ENCODE measurements at places on chromosomes 6 and 20.

- DNase-seq: no peak
Measured at GRCh38 chr20:37693242-37693634, 592 bp upstream of the CTNNBL1 start.

DNA sequence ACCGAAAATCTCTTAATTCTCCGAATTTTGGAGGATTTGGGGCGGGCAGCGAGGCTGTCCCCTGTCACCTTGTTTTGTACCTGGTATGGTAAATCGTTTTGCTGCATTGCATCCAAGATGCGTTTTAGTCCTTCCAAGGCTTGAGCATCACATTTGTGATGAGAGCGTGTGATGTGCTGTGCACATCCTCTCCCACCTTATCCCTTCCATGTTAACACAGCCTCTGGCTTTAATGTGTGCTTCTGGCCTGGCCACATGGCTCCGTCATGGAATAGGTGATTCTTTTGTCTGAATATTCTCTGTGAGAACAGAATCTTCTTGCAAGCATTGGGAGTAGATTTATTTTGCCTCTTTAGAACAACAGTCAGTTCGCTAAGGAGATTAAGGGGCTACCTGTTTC is 763 bp downstream of the TMEM14A start:
- no peak for DNase-seq

GRCh38 chr6:121161886-121162285 is 172.4 kb downstream of the TBC1D32 start:
- DNase-seq: no peak

- DNase-seq: no peak
Measured at GRCh38 chr6:85250586-85251220, 199.2 kb upstream of the NT5E start.

- no peak for DNase-seq
Measured at GRCh38 chr20:15976047-15976736, 597.1 kb downstream of the KIF16B start.

GRCh38 chr6:13513626-13514502 is 26.5 kb upstream of the GFOD1 start:
- DNase-seq: no peak

DNA sequence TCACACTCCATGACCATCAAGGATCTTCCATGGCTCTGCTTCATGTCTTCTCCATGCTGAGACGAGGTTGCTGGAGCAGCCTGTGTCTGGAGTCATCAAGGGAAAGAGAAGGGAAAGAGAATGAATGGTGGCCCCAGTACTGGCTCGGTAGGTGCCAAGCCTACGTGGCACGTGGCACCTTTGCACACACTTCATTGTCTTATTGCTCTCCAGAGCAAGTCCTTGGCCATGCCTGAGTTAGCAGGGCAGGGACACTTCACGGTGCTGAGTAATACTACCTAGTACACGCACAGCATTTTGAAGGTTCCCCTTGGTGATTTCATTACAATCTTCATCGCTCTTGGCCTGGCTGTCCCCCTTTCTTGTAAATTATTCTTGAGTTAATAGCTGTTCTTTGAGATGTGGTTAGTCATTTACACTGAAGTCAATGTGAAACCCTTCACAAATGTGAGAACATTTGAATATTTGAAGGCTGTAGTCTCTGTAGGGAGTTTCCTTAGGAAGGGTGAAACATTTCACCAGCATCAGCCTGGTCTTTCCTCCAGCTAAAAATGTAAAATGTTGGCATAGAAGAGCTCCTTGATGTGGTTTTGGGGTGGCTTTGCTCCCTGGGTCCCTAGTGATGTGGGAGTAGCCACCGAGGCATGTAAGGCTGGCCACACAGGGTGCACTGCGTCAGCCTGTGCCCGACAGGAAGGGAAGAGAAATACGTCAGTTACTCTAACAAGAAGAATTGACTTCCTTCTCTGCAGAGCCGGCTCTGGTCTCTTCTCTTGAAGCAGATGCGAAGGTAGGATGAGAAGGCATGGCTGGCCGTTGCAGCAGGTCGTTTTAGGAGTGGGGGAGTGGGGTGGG is at the start of gene SYTL3:
Gene SYTL3, plus strand, starts transcription at position 766 of the 855 bp plus-strand sequence. CDS start 13,215 bp downstream, outside the sequence.
- DNase-seq: peak; percentile 48

DNA sequence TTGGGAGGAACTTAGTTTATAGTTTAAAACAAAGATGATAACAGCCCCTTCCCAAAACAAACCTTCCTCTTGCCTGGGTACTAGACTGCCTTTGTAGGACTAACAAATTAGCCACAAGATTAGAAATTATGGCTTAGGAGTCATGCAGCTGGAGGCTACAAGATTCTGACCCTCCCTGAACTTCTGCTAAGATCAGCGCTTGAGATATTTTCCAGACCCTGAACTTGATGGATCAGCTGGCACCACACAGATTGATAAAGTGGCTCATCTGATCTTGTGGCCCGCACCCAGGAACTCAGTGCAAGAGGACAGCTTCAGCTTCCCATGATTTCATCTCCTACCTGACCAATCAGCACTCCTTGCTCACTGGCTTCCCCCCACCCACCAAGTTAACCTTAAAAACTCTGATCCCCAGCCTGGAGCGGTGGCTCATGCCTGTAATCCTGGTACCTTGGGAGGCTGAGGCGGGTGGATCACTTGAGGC is 5.9 kb upstream of the SERINC3 start:
- DNase-seq: no peak

DNA sequence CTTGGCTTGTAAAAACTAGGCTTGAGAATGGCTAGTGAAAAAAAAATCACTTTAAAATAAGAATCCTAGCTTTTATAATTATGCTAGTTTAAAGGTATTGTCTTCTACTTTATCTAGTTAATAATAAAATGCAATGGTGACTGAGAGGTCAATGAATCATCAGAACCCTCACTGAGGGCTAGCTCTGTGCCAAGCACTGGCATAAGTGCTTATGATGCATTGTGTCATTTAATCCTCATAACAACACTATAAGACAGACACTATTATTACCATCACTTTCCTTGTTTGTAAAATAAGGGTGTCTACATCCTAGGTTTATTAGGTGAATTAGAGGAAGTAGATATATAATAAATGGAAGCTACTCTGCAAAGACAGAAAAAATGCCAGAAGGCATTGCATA is 144.3 kb downstream of the F13A1 start:
- DNase-seq: no peak

DNA sequence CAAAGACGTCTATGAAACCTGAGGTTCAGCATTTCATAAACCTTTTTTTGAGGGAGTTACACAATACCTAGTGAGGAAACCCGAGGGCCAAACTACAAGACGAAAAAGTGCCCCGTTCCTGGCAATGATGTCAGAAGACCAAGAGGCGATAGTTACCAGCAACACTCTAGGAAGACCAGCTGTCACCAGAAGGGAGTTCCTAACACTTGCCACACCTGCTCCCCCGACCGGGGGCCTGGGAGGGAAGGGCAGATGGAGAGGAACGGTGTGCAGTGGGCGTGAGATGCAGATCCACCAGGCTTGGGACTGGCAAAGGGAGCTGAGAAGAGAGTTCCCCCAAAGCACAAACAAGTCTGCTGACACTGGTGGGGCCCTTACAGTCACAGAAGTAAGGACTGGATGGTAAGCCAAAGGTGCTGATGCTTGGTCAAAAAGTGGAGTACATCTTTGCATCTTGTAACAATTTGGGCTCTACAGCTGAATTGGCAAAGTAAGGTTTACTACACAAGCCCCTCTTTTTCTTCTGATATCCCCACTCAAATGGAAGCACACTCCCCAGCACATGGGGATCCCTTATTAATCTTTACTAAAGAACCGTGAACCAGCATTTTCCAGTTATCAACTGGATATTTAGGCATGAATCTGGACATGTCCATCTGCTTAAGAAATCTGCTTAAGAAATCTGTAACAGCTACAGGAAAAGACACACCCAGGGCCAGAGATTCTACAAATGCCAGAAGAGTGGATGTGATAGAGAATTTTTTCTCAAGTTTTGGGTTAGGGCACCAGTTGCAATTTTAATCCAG is 38.5 kb downstream of the PANK2 start:
- DNase-seq: no peak

GRCh38 chr6:6663421-6664135 is 75.1 kb downstream of the LY86 start:
- DNase-seq: no peak

GRCh38 chr6:169251822-169252504 is 1.7 kb downstream of the THBS2 start:
- DNase-seq: no peak

- no peak for DNase-seq
Measured at GRCh38 chr6:82785206-82785605, 280.4 kb downstream of the UBE3D start.

- DNase-seq: no peak
Measured at GRCh38 chr6:160978141-160978901, 13.2 kb upstream of the MAP3K4 start.

GRCh38 chr6:48472091-48472490 is 361.1 kb upstream of the PTCHD4 start:
- DNase-seq: no peak

DNA sequence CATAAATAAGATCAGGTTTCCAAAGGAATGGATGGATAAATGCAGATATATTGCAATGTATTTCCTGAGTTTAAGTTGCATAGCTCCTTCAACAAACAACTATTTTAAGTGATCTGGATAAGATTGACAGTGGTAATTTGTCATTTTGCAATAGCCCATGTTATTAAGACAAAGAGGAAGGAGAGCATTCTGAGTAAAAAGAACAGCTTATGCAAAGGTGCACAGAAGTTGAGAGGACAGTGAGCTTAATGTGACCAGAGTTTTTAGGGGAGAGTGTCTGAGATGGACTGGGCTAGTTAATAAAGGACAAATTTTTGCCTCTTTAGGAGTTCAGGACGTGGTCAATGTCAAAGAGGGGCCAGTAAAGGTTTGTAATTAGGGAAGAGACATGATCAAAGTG is 48.8 kb upstream of the FBXO30 start:
- DNase-seq: no peak

GRCh38 chr20:62760856-62761758 is 35.2 kb upstream of the MRGBP start:
- DNase-seq: no peak

- no peak for DNase-seq
Measured at GRCh38 chr6:2186516-2186915, 58.9 kb downstream of the GMDS start.

- DNase-seq: no peak
Measured at GRCh38 chr6:6392214-6393068, 72.0 kb upstream of the F13A1 start.

GRCh38 chr6:45483501-45483900 is 105.8 kb upstream of the SUPT3H start:
- no peak for DNase-seq

GRCh38 chr6:97876711-97877110 is 593.7 kb upstream of the MMS22L start:
- no peak for DNase-seq

DNA sequence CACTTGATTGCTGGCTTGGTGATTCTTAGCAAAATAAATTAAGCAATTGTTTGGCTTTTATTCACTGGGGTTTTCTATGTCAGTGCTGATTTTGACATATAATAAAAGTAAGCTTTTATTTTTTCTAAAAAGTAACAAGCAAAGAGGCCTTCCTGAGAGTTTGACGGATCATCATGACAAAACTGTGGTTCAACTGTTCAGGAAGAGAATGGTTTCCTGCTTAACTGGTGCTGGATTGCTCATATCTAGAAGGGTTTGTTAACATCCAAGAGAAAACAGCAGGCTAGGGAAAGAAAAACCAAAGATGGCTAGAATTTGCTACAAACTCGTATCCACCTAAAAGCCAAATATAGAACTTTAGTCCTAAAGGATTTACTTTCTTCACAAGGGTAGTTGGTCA is 21.2 kb downstream of the SERPINB1 start:
- DNase-seq: no peak

DNA sequence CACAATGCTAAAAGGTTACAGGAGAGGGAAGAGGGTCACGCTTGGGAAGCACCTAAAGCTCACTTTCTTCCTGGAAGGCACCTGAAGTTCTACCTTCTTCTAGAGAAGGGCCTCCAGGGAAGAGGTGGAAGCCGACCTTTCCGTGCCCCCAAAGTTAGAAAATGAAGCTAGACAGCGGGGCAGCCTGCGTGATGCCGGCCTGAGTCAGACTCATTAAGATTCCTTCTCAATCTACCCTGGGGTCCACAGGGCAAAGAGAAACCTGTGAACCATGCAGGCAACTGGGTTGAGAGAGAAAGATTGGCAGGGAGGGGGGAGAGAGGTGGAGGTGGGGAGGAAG is 54.8 kb upstream of the CCDC167 start:
- no peak for DNase-seq

- DNase-seq: no peak
Measured at GRCh38 chr6:38346291-38347079, 293.2 kb downstream of the BTBD9 start.

- no peak for DNase-seq
Measured at GRCh38 chr20:11267762-11268335, 594.0 kb upstream of the JAG1 start.

- no peak for DNase-seq
Measured at GRCh38 chr6:68639826-68640490, 4.9 kb downstream of the ADGRB3 start.

DNA sequence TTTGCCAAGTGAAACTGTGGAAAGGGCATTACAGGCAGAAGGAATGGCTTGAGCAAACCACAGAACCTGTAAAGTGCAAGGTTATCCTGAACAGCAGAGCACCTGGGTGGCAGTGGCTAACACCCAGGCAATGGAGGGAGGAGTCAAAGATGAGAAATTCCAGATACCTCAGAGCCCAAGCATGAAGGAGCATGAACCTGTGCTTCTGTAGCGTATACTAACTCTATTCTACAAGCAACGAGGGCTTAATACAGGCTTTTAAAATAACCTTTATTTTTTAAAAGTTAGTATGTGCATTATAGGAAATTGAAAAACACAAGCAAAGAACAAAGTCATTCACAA is 77.0 kb downstream of the CNBD2 start:
- no peak for DNase-seq

GRCh38 chr6:109736273-109737025 is 45.4 kb downstream of the FIG4 start:
- no peak for DNase-seq

DNA sequence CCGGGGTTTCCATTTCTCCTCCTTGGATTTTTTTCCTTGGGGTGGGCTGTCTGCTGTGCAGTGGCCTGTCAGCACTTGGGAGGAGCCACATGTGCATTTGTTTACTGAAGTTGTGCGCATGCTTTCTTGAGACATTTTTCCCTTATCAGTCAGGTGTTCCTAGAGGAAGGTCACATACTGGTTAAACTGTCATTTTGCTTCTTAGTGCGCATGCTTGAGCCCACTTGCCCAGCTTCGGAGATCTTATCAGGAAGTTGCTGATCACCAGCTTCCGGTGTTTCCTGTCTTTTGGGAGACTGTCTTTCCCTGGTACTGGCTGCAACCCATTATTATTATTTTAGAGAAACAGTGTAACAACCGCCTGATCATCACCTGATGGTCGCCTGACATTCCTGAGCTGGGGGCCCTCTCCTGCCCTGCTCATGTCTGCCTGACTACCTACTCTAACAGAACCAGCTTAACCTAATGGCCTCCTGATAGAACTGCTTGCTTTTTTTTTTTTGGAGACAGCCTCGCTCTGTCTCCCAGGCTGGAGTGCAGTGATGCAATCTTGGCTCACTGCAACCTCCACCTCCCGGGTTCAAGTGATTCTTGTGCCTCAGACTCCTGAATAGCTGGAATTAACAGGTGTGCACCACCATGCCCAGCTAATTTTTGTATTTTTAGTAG is 378 bp upstream of the ERVFRD-1 start:
- DNase-seq: no peak

All from stimulated activated CD8-positive, alpha-beta memory T cell treated with anti-CD3 and anti-CD28 coated beads, Interleukin-15, amount 100 ng/mL, for 4 hours (primary cell).